ENCODE measurements at places on chromosomes 4 and X. TPM values are rescaled to one million over a fixed set of nuclear protein-coding genes. Genes with fewer than 3 reads are reported as not detected.

ABLIM2 gene
- total RNA-seq = 4.8 TPM

G3BP2 gene
- total RNA-seq = 153 TPM

DAPP1 gene
- 0.18 TPM for total RNA-seq

INTS12 gene
- 28.2 TPM for total RNA-seq

NCBP2L gene
- total RNA-seq = not detected

RIBC1 gene
- 1.5 TPM for total RNA-seq

FSTL5 gene
- total RNA-seq = 2.1 TPM

RRH gene
- total RNA-seq = 0.81 TPM

RTL3 gene
- total RNA-seq = not detected

NUDT6 gene
- 14.5 TPM for total RNA-seq

- ATAC-seq = no peak
These were observed 340.8 kb upstream of the NDST4 start for GRCh38 chr4:115454228-115454627.

- ATAC-seq = peak; percentile 94
These were observed 492.3 kb downstream of the CENPC start for GRCh38 chr4:67052814-67053675.

DNA sequence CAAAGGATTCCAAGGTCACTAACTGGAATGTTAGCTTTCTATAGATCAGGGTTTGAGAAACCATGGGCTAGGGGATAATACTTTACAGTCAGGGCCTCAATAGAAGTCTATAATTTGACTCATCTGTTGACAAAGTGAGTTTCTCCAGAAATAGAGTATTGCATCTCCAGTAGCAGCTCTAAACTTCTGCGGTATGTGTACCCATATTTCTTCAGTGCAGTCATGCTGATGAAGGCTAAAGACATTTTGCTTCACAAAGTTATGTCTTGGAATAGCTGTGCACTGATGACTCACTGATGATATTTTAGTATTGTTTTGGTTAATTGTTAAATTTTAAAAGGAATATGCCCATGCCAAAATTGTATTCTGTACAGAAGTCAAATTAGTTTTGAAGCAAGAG, 464.9 kb upstream of the AMOT start:
- no peak for ATAC-seq

- peak; percentile 88 for ATAC-seq
These were observed 164.6 kb downstream of the AFF2 start for GRCh38 chrX:148664995-148665394.

GRCh38 chrX:103741879-103742278, 31.2 kb downstream of the TMEM31 start:
- no peak for ATAC-seq

- ATAC-seq = peak; percentile 36
These were observed 314.3 kb upstream of the CLNK start for GRCh38 chr4:10998846-10999245.

- ATAC-seq = no peak
These were observed 78.8 kb upstream of the PLAC1 start for GRCh38 chrX:134737061-134737460.

DNA sequence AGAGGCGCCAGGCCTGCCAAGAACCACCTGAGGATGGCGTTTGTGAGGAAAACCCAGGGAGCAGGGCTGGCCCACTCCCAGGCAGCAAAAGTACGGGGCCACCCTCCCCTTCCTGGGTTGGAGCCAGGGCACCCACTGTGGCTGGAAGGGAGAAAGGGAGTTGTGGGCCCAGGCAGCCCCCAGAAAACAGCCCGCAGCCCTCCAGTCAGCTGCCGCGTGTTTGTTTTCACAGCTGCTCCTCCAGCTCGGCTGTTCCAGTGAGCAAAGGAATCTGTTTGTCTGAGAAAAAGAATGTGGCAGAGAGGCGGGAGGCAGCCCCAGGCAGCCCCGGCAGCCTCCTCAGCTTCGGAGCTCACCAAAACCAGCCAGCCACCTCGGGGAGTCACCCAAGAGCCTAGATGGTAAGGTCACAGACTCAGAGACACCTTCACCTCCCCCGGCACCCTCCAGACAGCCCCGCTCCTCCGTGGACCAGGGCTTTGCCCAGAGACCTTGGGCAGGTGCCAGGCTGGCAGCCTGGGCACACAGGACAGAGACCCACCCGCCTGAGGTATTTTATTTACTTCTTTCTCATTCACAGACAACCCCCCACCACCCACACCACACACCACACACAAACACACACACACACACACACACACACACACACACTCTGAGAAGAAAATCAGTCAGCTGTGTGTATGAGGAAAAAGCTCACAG, 338.1 kb downstream of the BCOR start:
- ATAC-seq = peak; percentile 12

DNA sequence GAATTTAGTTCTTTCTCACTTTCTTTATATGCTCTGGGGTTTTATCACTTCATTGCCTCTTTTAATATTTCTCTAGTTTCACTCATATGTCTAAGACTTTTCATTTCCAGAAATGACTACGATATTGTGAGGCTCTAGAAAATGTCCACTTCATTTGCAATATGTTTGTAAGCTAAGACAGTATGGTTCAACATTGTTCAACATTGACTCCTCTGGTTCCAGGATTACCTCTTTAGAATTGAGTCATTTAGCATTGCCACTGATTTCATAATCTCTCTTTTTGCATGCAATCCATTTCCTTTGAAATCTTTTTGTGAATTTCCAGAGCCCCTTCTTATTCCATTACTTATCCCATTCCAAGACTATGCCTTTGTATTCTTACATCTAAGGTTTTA, 32.3 kb downstream of the BBS12 start:
- no peak for ATAC-seq

- ATAC-seq = peak; percentile 53
These were observed 451.1 kb downstream of the PPARGC1A start for GRCh38 chr4:23438764-23439163.

DNA sequence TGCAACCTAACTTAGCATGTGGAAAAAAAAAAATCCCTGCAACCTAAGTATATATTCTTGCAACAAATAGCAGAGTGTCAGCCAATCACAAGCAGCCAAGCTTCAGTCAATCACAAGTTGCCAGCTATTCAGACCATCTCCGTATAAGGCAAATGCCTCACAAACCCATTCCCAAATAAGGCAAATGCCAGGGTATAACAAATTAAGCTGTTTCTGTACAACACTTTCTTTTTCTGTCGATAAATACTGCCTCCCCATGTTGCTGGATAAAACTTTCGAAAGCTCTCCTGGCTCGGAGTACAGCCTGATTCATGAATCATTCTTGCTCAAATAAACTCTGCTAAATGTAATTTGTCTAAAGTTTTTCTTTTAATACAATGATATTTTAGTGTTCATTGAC, 460.7 kb upstream of the SMIM31 start:
- no peak for ATAC-seq

- ATAC-seq = no peak
These were observed 563.7 kb upstream of the PRKX start for GRCh38 chrX:4277122-4277521.

DNA sequence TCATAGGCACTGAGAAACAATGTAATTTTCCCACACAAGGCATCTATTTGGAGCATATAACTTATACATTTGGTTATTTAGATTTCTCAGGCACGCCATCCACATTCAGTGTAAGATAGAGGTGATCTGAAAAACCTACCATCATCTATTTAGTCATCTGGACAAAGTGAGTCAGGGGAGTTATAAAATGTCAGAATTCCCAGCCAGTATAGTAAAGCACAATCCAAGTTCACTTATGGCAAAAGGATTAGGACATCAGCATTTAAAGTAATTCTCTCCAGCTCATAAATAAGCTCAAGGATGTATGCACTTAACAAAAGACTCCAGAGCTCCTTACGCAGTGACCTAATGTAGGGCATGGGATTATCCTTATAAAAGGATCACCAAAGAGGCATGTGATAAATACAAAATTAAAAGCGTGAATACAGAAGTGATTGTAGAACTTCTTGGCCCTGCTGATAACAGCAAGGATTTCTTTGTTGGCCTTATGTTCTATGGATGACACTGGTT, 65.3 kb upstream of the DCLK2 start:
- no peak for ATAC-seq

DNA sequence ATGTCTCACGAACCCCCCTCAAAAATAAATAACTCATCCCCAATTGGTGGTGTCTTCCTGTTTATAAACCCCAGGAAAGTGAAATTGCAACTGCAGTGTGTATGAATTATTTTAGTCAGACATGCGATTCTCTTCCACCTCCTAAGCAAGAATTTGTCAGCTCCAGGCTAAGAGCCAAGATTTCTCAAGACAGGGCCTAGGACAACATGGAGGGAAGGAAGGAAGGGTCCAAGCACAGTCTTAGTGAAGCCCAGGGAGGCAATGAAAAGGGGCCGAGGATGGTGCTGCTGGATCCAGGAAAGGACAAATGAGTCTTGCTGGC, 20.0 kb downstream of the SH3KBP1 start:
- ATAC-seq = no peak

DNA sequence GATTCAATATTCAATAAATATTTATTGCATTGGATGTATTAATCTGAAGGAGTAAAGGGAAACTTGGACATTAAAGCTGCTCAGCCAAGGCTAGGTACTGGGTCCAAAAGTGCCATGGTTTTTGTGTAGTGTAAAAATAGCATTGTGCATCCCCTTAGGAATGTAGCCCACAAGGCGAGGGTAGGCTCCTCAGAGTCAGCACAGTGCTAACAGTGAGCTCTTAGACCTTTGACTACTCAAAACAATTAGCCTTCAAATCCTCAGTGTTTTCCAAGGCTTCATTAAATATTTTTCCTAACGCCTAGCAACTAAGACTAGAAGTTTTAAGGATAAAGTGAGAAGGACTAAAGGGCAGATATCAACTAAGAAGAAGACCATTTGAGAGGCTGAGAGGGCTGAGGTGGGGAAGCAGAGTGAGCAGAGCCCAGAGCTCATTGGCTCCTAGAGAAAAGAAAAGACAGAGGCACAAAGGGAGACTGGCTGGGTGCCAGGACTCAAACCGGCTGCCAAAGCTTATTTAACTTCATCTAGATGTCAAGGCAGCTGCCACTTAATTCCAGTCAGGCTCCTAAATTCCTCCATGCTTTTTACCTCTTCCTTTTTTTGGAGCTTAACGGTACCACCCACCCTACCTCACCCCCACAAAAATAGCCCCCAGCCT, 17.0 kb downstream of the PRKG2 start:
- ATAC-seq = no peak

DNA sequence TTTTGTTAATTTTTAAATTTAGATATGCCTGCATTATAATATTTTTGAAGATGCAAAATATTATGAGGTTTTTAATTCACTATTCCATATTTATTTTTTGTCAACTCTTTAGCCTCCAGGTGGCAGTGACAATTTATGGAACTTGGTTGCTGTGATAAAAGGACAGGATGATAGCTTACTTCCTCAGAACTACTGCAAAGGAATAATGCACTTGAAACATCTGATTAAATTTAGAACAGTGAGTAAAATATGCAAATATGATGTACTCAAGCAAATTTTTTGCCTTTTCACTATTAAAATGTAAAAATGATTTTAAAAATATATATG, 45.1 kb downstream of the SPATA4 start:
- peak; percentile 67 for ATAC-seq

All from motor neuron (in vitro differentiated cells).